ENCODE measurements at places on chromosomes 2 and 18. TPM values are rescaled to one million over a fixed set of nuclear protein-coding genes. Genes with fewer than 3 reads are reported as not detected.

DNA sequence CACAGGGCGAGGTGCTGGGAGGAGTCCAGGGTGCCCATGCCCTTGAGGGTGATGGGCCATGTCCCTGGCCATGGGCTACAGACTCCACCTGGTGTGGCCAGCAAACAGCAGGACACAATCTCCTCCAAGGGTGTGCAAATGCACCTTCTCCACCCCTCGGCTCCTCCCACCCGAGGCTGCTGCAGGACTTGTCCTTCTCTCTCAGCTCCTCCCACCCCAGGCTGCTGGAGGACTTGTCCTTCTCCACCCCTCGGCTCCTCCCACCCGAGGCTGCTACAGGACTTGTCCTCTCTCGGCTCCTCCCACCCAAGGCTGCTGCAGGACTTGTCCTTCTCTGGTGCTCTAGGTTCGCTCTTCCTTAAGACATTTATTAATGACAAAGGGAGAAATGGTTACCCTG, 57.3 kb upstream of the SNTG2 start:
- no peak for DNase-seq
- H3K4me3 ChIP-seq = no peak overlapping the region

DNA sequence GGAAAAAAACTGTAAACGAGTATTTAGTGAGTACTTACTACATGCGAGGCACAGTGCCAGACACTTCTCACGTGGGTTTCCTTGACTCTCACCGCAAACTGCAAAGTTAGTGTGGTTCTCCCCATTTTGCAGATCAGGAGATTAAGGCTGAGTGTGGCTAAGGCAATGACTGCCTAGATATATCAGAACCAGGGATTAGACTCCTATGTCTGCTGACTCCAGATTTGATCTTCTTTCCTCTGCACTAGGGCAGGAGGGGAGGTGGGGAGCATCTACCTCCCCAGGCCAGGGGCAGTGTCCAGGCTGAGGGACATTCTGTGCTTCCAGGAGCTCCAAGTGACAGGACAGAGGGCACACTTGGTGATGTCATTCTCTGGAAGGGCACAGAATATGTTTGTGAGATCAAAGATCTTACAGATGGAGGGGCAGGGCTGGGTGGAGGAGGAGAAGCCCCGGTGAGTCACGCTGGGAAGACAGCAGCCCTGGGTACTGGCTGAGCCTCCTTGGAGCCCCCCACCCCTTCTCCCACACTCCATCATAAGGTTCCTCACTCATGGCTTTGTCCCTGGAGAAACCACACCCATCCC, 92.4 kb downstream of the RHOB start:
- peaks cover 14% of the 10 kb centered on the region for H3K27me3 ChIP-seq
- no peak overlapping the region for H3K27ac ChIP-seq
- no peak for DNase-seq
- H3K36me3 ChIP-seq = no peaks in the 10 kb centered on the region
- H3K4me1 ChIP-seq = peaks cover 9% of the 10 kb centered on the region

The UPP2 gene
- total RNA-seq = not detected

GRCh38 chr2:233481368-233482142, 85.0 kb downstream of the USP40 start:
- H3K4me1 ChIP-seq = peaks cover 4% of the 10 kb centered on the region
- no peak for DNase-seq
- no peaks in the 10 kb centered on the region for H3K36me3 ChIP-seq
- H3K4me3 ChIP-seq = no peak overlapping the region

- no peak overlapping the region for H3K27ac ChIP-seq
- H3K27me3 ChIP-seq = peaks cover 29% of the 10 kb centered on the region
- H3K4me1 ChIP-seq = no peaks in the 10 kb centered on the region
- DNase-seq = peak; percentile 13
- no peak overlapping the region for H3K4me3 ChIP-seq
- no peaks in the 10 kb centered on the region for H3K36me3 ChIP-seq
Measured at GRCh38 chr18:61908661-61909060, 15.9 kb upstream of the RNF152 start.

The ANAPC1 gene
- 146 TPM for total RNA-seq

The MROH2A gene
- not detected for total RNA-seq

The RBM44 gene
- total RNA-seq = 0.45 TPM

GRCh38 chr2:142885543-142885942, 8.1 kb downstream of the KYNU start:
- no peaks in the 10 kb centered on the region for H3K36me3 ChIP-seq
- H3K27ac ChIP-seq = no peak overlapping the region
- no peak for DNase-seq
- H3K4me1 ChIP-seq = no peaks in the 10 kb centered on the region

DNA sequence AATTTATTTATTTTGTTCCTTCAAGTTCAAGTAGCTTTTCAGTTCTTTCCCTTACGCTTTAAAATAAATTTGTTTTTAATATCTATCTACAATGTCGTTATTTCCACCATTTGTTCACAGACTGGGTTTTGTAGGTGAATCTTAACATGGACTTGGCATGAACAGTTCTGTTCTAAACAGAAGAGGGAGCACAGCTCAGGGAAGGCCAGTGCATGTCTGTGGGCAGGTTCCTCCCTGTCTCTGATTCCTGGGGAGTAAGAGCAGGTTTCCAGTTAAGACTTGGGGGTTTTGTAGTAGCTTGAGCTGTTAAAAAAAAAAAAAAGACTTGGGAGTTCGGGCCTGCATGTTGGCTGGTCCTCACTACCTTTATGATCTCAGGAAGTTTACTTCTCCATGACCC, 11.1 kb downstream of the TTL start:
- no peaks in the 10 kb centered on the region for H3K27me3 ChIP-seq
- no peaks in the 10 kb centered on the region for H3K4me1 ChIP-seq
- no peaks in the 10 kb centered on the region for H3K36me3 ChIP-seq
- no peak for DNase-seq

- H3K27ac ChIP-seq = no peak overlapping the region
Measured at GRCh38 chr2:69453475-69454129, 16.4 kb upstream of the NFU1 start.

DNA sequence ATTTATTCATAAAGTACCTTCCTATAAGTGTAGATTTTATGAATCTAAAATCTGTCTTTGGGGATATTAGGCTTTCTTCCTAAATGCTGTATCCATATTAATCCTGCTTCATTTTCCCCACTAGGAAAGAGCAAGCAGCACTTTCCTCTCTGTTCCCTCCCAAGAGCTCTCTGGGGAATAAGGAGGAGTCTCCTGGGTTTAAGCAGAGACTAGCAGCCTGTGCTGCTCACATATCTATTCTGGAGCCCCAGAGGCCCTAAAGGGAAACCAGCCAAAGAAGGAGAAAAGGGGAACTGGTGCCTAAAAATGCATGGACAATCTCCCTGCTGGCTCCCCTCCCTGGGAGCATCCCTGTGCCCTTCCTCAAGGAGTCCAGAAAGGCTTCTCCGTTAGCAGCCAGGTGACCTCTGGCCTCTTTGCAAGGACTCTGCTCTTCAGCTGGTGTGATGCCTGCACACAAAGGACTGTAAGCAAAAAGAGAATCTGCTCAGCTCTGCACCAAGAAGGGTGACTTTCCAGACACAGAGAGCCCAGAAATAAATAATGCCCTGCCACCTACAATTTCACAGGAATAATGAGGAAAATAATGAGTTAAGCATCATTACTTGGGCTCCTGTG, 270.6 kb downstream of the SS18 start:
- peaks cover 8% of the 10 kb centered on the region for H3K27me3 ChIP-seq
- H3K4me1 ChIP-seq = peaks cover 13% of the 10 kb centered on the region
- DNase-seq = no peak
- no peaks in the 10 kb centered on the region for H3K36me3 ChIP-seq
- H3K4me3 ChIP-seq = no peak overlapping the region
- H3K27ac ChIP-seq = no peak overlapping the region

The TTC32 gene
- 17.8 TPM for total RNA-seq

- no peaks in the 10 kb centered on the region for H3K36me3 ChIP-seq
- no peak for DNase-seq
- no peaks in the 10 kb centered on the region for H3K4me1 ChIP-seq
- no peak overlapping the region for H3K27ac ChIP-seq
- H3K27me3 ChIP-seq = no peaks in the 10 kb centered on the region
- H3K4me3 ChIP-seq = no peak overlapping the region
Measured at GRCh38 chr2:4246364-4247131, 543.2 kb downstream of the DCDC2C start.

- peaks cover 5% of the 10 kb centered on the region for H3K36me3 ChIP-seq
- H3K27me3 ChIP-seq = no peaks in the 10 kb centered on the region
- H3K4me1 ChIP-seq = no peaks in the 10 kb centered on the region
- H3K4me3 ChIP-seq = no peak overlapping the region
- no peak overlapping the region for H3K27ac ChIP-seq
- no peak for DNase-seq
Measured at GRCh38 chr18:35171315-35171987, 69.4 kb upstream of the ZNF397 start.

GRCh38 chr2:23925702-23926289, 1.1 kb downstream of the ATAD2B start:
- no peaks in the 10 kb centered on the region for H3K27me3 ChIP-seq
- H3K4me1 ChIP-seq = peaks cover 49% of the 10 kb centered on the region
- H3K27ac ChIP-seq = peak overlapping the region; percentile 98
- no peaks in the 10 kb centered on the region for H3K36me3 ChIP-seq
- peak; percentile 75 for DNase-seq

The MAL gene
- 1.2 TPM for total RNA-seq

The GREB1 gene
- 1.1 TPM for total RNA-seq

DNA sequence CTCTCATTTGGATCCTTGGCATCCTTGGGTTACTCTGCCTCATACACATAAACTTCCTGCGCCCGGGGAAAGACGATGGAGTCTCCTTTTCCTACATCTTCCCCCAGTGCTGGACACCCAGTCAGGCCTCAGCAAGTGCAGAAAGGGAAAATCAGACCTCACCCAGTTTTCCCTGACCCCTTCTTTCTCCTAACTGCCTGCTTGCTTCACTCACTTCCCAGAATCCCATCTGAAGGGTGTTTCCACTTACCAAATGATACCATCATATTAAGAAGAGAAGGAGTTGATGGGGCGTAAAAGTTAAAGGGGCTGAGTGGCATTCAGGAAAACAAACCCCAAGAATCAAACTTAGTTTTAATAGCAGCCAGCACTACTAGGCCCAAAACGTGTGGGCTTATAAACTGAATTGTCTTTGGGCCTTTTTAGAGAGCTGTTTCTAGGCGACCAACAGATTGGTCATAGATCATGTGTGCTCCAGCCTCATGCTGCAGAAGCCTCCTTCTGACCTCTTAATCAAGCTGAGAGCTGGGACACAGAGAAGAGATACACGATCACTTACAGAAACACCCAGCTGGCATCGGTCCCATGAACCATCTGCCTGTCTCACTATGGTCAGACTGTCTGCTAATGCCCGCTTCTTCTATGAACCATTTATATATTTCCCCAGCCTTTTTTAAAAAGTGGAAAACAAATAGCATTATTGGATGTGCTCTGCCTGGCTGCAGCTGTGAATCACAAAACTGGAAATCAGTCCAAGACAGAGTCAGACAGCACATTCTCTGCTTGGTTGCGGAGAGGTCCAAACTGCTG, 165.7 kb upstream of the SLC14A2 start:
- no peak overlapping the region for H3K4me3 ChIP-seq
- H3K27me3 ChIP-seq = peaks cover 6% of the 10 kb centered on the region
- no peak for DNase-seq
- H3K4me1 ChIP-seq = no peaks in the 10 kb centered on the region

- H3K4me3 ChIP-seq = peak overlapping the region; percentile 63
- DNase-seq = peak; percentile 69
- H3K4me1 ChIP-seq = peaks cover 13% of the 10 kb centered on the region
Measured at GRCh38 chr2:205868773-205869333, 186.6 kb downstream of the NRP2 start.

GRCh38 chr2:53216805-53217204, 550.8 kb upstream of the CHAC2 start:
- H3K27me3 ChIP-seq = no peaks in the 10 kb centered on the region
- no peak overlapping the region for H3K4me3 ChIP-seq
- no peak overlapping the region for H3K27ac ChIP-seq
- no peak for DNase-seq
- H3K36me3 ChIP-seq = peaks cover 9% of the 10 kb centered on the region

- no peak overlapping the region for H3K4me3 ChIP-seq
- DNase-seq = no peak
- no peaks in the 10 kb centered on the region for H3K4me1 ChIP-seq
- no peaks in the 10 kb centered on the region for H3K36me3 ChIP-seq
- no peak overlapping the region for H3K27ac ChIP-seq
Measured at GRCh38 chr2:72945450-72946019, 28.2 kb downstream of the EMX1 start.

The NDC80 gene
- total RNA-seq = 24.5 TPM

- H3K36me3 ChIP-seq = no peaks in the 10 kb centered on the region
- no peak for DNase-seq
- H3K4me3 ChIP-seq = no peak overlapping the region
- H3K27ac ChIP-seq = no peak overlapping the region
- peaks cover 4% of the 10 kb centered on the region for H3K4me1 ChIP-seq
Measured at GRCh38 chr2:212709280-212709679, 170.7 kb upstream of the ERBB4 start.

The TXNDC2 gene
- not detected for total RNA-seq

- H3K27me3 ChIP-seq = no peaks in the 10 kb centered on the region
- H3K4me3 ChIP-seq = no peak overlapping the region
- H3K36me3 ChIP-seq = no peaks in the 10 kb centered on the region
- no peak for DNase-seq
Measured at GRCh38 chr2:8002765-8003393, 679.0 kb upstream of the ID2 start.

DNA sequence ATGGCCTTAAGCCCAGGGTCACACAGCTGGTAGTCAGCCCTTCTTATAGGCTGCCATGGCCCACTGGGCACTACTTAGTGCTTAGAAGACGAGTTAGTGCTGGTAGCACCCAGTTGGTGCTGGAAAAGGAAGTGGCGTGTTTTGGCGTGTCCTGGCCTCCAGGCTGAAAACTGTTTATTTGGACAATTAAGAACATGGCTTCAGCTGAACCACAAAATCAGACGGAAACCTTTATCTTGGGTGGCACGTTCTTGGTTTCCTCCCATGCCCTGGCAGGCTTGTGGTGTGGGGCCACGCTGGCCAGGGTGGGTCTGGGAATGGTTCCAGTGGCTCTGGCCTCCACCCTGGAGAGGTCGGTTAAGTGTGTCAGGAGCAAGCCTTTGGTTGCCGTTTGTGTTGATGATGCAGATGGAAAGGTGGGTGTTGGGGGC, 141.5 kb upstream of the HAAO start:
- peaks cover 10% of the 10 kb centered on the region for H3K4me1 ChIP-seq
- H3K27ac ChIP-seq = no peak overlapping the region
- H3K27me3 ChIP-seq = no peaks in the 10 kb centered on the region
- no peak for DNase-seq
- no peak overlapping the region for H3K4me3 ChIP-seq

Measured in natural killer cell treated with Interleukin-12 subunit alpha and Interleukin-12 subunit beta and Interleukin-15 and Interleukin-18, amount 100 ng/mL, for 72 hours (primary cell).